ENCODE measurements at places on chromosomes 1 and 21.
A peak's percentile ranks its signal among the peaks of the same experiment; 100 is the strongest.

- DNase-seq = no peak
These were observed 160.9 kb upstream of the IVNS1ABP start for GRCh38 chr1:185477638-185478580.

DNA sequence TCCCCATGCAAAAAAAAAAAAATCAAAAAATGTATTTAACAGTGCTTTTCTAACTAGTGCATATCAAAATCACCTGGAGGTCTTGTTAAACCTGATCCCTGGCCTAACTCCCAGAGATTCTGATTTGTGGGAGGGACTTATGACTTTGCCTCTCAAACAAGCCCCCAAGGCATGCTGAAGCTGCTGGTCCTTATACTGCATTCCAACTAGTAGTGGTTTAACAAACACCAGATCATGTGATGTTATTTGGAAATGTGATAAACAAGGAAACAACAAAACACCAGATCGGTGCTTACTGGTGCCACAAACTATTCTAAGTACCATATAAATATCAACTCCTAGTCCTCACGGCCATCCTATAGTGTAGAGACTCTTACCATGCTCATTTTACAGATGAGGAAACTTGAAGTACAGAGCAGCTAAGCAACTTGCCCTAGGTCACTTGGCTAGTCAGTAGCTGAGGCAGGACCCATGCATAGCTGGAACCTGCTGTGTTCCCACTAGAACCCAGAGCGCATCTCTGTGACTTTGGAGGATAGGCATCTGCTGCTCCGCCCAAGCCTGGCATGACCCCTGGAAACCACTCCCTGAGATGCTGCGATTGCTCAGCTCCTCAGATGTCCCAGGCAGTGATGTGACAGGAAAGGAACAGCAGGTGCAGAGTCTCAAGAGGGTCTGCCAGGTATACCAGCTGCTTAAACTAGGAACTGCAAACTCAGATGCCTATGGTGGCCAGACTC is 38.1 kb downstream of the SOX13 start:
- no peak for DNase-seq

- no peak for DNase-seq
These were observed 3.5 kb upstream of the ARHGEF16 start for GRCh38 chr1:3450983-3451382.

DNA sequence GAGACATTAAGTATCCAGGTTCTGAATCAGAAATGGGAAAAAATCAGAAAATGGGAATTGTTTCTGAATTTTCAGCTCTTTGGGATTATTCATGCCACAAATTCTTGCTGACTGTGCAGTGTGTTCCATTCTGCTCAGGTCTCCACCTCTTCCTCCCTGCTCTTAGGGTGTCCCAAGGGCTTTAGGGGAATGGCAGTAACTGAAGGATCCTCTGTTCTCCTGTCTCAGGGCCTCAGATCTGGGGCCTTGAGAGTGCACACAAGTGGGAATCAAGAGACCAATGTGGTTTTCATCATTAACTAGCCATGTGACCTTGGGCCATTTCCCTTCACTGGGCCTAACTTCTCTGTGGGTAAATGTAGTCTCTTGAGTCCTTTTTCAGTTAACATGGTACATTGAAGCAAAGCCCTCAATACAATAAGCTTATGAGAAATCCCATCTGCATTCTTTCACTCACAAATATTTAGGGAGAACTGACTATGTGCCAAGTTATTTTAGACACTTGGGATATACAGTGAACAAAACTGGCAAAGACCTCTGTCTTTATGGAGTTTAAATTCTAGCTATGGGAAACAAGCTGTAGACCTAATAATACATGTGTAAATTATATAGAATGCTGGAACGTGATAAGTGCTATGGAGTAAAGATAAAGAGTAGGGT is 75.7 kb upstream of the SPATA6 start:
- DNase-seq = no peak

- DNase-seq = no peak
These were observed 83.0 kb upstream of the AK4 start for GRCh38 chr1:65064981-65065380.

DNA sequence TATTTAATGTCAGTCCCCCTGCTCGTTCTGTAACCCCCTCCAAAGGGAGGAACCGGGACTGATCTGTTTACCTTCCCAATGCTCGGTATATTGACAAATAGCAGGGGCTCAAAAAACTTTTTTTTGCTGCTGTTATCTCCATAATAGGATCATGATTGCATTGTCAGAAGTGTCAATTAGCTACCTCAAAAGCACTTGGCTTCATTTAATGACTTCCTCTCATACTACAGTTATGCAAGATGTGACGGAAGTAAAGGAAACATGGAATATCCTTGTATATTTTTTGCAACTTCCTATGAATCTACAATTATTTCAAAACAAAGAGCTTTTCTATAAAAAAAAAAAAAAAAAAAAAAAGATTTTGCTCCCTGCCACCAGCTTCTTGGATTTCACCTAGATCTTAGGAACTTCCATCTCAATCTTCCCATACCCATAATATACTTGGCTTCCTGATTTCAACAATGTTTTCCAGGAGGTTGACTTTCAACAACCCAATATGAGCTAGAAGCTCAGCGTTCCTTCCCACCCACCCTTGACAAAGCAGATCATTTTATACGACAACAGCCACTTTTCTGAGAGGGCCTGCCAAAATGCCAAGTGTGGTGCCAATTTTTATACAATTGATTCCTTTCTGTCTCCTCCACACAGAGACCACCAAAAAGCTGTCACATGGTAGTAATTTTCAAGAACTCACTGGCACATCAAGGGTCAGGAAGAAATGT is 71.7 kb downstream of the SETD4 start:
- DNase-seq = no peak

DNA sequence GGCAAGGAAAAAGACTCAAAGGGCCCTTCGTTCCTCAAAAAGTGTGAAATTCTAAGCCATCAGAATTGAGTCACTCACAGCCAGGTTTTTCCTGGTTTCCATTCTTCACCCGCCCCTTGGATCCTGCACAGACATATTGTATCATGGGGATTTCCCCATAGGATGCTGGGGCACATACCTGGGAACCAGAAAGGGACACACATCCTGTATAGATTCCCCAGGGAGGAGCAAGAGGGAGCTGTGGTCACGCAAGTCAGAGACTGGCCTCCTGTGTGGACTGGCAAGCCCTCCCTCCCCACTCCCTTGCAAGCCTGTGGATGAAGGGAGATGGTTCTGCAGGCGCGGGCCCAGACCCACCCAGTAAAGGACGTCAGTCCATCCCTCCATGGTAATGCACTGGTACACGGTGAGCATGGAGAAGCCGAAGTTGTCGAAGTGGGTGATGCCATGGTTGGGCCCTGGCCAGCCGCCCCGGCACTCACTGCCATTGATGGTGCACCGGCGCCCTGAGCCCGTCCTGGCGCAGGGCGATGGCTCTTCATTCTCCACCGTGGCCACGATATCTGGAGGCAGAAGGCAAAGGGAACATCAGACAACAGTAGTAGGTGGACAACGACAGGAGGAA is 23.2 kb downstream of the CACNA1S start:
- no peak for DNase-seq

DNA sequence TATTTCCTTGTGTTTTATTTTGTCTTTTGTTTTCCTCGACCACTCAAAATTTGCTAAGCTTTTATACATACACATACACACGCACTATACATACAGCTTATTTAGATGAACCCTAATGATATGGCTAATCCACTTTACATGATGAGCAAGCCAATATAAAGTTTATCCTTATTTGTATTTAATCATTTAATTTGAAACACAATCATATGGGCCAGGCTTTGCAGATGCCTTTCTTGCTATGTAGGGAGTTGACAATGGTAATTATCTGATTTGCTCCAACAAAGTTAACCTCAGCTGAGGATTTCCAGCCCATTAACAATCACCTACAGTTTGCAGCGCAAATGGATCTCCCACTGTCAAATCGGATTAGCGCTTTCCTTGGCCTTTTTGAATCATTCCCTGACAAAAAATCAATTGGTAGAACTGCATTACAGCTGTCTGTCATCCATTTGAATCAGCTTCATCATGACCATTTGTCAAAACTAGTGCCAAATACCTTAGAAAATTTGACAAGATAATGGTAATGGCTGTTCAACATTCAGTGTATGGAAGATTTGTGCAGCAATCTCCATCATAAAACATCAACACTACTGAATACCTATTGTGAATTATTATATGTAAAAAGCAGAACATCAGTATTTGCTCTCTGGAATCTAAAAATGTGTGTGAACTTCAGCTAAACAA is 352.6 kb downstream of the MRPL39 start:
- no peak for DNase-seq

GRCh38 chr1:40651138-40651857 is 14.2 kb downstream of the RIMS3 start:
- DNase-seq = no peak

- no peak for DNase-seq
These were observed at the start of gene VTCN1 for GRCh38 chr1:117210831-117211261. TSS of gene VTCN1 (minus strand) at chr1:117210927. CDS start at chr1:117210855, 72 bp downstream.

DNA sequence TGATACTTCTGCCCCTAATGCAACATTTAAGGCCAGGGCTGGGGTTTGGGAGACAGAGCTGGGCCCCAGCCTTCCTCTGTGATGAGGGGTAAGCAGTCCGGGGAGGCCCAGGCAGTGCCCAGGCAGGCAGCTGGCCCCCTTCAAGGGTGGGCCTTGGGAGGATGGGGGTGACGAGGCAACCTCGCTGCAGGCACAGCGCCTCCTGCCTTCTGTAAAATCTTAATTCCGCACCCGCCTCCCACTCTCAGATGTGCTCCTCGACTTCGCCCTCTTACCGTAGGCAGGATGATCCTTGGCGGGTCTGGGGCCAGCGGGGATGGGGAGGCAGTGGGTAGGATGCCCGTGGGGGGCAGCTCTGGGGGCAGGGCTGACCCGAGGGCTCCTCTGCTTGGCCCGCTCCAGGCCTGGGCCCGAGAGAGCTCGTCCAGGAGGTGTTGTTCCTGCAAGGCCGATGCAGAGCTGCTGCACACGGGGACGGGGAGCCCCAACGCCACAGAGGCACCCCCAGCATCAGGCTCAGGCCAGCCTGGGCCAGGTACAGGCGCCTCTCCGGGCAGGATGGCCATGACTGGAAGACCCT is 9.1 kb downstream of the C21orf58 start:
- no peak for DNase-seq

DNA sequence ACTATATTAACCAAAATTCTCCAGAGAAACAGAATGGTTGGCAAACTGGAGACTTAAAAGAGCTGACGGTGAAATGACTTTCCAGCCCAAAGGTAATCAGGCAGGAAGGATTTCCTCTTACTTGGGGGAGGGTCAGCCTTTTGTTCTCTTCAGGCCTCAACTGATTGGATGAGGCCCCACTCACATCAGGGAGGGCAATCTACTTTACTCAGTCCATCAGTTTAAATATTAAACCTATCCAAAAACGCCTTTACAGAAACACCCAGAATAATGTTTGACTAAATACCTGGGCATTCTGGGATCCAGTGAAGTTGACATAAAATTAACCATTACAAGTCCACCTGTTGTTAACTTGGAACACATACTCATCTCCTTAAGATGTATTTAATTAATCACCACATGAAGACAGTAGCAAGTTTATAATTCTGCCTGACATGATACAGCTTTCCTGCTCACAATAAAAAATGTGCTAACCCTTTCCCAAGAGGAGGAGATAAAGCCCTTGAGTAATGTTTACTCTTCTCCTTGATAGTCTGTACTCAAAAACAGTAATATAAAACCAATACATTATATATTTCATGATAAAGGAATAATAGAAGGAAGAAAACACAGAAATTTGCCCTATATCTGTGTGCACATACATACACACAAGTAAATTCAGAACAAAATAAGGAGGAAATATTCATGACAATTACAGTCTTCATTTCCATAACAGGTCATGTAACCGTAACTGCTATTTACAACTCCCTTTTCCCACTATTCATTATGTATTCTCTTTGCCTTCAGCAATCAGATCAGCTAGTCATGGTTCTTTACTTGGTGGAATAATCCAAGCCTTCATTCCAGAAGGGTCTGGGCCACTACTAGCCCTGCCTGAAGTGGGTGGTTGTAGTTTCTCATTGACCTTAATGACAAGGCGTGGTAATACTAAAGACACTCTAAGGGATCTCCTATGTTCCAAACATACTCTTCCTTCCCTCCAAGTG is 107.5 kb upstream of the RUNX1 start:
- DNase-seq = no peak

- DNase-seq = peak; percentile 77
These were observed 51.0 kb upstream of the ERRFI1 start for GRCh38 chr1:8077120-8077573.

DNA sequence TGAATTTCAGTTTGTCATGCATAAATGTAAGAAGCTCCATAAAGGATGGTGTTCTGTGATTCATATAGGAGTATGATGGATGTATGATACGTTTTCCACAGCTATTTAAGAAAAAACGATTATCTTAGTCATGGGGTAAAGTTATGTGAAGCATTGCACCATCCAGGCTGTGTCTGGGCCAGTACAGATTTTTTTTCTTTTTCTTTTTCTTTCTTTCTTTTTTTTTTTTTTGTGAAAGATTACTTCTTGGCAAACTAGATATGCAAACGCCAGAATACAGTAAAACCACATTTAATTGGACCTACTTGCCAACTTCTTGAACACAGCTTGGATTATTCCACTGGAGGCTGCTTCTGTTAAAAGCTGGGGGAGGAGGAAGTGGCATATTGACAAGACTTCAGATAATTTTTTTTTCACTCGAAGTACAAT is 14.9 kb downstream of the ZBTB18 start:
- peak; percentile 91 for DNase-seq

DNA sequence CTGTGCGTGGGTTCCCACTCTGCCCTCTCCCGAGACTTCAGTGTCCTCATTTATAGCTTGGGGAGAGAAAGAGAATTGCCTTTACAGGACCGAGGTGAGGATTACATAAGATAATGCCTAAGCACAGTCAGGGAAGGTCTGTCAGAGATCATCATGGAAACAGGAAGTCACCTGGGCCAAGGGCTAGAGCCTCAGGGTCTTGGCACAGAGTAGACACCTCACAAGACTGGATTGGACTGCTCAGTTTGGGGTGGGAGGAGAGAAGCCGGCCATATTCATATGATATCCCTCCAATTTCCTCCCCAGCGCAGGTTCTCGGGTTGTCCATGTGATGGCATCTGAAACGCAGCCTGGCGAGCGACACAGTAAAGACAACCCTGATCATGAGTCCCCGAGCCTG is 3.8 kb downstream of the CNR2 start:
- DNase-seq = no peak

DNA sequence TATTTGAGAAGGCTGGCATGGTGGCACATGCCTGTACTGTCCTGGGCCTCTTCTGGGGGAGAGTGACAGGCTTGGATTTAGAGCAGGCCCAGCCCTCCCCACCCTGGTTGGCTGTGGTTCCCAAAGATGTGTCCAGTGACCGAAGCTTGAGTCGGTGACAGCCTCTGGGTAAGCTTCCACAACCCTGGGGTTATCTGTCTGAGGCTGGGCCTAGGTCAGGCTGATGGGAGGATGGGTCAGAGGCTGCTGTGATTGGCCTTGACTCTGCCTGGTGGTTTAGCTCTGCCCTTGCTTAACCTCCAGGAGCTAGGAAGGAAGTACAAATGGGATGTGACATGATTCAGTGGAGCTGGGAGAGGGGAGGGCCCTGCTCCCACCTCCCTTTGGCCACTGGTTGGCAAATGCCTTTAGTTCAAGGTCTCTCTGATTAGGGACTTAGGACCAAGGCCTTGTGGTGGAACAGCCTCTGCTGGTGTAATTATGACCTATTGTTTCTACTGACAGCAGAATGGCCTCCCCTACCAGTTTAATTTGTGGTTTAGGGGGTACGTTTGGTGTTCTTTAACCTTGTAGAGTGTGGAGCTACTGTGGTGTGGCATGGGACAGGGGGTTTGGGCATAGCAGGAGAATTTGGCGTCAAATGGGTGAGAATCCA is 16.6 kb downstream of the NUDC start:
- no peak for DNase-seq

Data from fibroblast of skin of right biceps (primary cell).